ENCODE measurements at places on chromosomes 5 and 9.

DNA sequence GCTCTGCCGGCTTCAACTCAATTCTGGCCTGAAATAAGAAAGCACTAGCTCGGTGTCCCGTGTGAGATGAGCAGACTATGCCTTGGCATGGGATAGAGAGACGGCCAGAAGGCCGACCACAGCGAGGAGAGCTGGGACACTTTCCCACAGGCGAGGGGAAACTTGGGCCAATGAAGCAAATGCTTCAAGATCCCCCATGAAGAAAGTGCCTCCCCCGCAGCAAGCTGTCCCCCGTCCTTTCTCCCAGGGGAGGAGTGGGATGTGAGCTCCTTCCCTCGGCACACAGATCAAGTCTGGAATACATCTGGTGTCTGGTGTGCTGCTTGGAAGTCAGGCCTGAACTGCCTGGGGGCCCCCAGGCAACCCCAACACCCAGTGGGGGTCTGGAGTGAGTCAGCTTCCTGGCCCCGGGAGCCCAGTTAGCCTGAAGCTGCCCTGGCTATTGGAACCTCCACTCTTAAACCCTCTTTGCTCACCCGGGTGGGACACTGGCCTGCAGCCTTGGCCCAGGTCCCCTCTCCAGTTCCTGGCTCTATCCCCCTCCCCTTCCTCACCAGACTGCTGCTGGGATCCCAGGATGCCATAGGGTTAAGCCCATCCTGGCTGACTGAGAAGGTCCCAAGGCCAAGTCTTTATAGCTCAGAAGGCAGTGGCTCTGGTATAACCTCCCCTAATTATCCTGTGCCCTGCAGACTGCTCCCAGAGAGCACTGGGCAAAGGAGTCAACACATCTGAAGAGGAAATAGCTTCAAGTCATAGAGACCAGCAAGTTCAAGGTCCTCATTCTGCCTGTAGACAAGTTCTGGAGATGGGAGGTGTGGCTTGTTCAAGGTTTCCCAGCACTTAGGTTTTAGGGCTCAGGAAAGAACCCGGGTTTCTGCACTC, 205.3 kb downstream of the TTLL11 start:
- DNase-seq, result no peak

- DNase-seq, result no peak
These were observed 42.0 kb downstream of the ACO1 start for GRCh38 chr9:32426278-32426939.

- DNase-seq, result no peak
These were observed 116.1 kb upstream of the TNC start for GRCh38 chr9:115234094-115234493.

DNA sequence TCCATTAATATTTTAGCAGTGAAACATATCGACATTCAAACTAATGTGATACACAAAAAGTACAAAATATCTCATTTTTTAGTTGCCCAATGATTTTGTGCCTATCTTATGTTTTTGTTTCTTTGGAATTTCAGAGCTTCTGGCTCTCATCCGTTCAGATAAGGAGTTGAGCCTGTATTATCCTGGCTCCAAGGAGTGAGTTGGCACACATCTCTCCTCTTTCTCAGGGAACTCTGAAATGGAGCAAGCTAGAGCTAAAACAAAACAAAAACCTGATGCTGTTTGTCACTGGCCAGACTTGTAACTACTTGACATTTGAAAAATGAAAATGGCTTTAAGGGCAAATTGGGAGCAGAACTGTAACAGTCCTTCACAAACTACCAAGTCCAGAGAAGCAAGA, 131.3 kb upstream of the SLC28A3 start:
- no peak for DNase-seq

- no peak for DNase-seq
These were observed 335.7 kb upstream of the PIK3R1 start for GRCh38 chr5:67879620-67880510.

- no peak for DNase-seq
These were observed 95.8 kb downstream of the FOXD1 start for GRCh38 chr5:73352649-73353230.
